NCI-H2081 (cell line): ENCODE measurements at places on chromosomes 6 and 20.

DNA sequence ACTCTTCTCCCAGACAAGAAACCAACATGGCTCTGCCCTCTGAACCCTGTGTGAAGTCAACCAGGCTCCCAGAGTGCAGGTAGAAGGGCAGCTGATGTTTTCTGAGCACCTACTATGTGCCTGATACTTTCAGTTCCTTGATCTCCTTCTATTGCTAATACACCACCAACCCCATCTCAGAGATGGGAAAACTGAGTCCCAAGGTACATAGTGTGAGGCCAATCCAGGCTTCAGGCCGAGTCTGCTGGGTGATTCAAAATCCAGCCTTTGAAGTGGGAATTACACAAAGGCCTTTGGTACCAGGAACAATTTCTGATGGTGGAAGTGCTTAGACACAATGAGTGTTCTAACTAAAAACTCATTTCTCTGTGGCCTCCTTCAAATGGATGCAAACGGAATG is 96.3 kb downstream of the NFATC2 start:
- DNase-seq: no peak

DNA sequence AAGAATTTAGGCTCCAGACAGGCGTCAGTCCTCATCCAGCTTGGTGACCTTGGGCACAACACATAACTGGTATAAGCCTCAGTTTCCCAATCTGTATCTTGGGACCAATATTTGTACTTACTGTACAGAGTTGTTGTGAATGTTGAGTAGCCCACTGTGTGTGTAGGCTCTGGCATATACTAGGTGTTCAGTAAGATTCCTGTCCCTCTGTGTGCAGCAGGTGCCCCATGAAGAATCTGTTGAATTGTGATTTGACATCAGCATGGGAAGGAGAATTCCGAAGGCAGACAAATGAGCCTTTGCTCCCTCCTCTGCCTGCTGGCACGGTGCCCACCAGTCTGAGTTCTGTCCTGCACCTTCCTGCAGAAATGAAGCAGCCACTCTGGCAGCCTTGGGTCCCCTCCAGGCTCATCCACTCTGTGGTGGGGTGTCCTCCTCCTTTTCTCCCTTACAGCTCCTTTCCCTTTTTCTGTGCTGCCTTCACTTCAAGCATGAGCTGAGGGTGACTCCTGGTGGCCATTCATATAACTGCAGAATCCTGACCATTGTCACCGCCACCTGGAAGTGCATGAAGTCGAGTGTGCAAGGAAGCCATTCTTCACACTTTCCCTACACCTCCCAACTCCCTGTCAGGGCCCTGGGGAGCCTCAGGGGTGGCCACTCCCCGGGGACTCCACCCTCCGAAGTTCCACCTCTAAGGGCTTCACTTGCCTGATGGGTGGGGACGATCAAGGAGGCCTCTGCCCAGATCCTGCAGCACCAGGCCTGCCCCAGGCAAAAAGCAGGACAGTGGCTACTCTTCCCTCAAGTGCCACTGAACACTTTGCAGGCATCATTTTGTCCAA is 48.2 kb downstream of the MRPL14 start:
- DNase-seq: no peak

- no peak for DNase-seq
Measured at GRCh38 chr6:42136508-42137193, 5.8 kb downstream of the C6orf132 start.

GRCh38 chr20:60268491-60268890 is 310.3 kb downstream of the CDH26 start:
- no peak for DNase-seq

GRCh38 chr6:152404936-152405595 is 232.1 kb downstream of the SYNE1 start:
- no peak for DNase-seq

- DNase-seq: no peak
Measured at GRCh38 chr20:63342561-63343459, 18.3 kb downstream of the CHRNA4 start.

GRCh38 chr6:101758368-101758767 is 364.9 kb downstream of the GRIK2 start:
- no peak for DNase-seq

DNA sequence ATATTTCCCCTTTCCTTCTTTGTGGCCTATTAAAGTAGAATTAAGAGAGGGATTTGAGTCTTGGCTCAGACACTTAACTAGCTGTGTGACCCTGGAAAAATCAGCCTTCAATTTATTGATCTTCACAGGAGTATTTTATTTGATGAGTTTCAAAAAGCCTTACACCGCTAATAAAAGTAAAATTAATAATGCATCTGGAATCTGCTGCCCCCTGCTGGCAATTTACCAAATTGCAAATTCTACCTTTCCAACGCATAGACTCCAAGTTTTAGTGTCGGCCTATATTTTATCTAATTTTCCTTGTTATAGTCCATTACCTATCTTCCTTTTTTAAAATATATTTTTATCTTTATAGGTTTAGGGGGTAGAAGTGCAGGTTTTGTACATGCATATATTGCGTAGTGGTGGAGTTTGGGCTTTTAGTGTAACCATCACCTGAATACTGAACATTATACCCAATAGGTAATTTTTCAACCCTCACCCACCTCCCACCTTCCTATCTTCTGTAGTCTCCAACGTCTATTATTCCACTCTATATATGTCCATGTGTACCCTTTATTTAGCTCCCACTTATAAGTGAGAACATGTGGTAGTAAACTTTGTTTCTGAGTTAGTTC is 46.3 kb downstream of the GOPC start:
- no peak for DNase-seq

DNA sequence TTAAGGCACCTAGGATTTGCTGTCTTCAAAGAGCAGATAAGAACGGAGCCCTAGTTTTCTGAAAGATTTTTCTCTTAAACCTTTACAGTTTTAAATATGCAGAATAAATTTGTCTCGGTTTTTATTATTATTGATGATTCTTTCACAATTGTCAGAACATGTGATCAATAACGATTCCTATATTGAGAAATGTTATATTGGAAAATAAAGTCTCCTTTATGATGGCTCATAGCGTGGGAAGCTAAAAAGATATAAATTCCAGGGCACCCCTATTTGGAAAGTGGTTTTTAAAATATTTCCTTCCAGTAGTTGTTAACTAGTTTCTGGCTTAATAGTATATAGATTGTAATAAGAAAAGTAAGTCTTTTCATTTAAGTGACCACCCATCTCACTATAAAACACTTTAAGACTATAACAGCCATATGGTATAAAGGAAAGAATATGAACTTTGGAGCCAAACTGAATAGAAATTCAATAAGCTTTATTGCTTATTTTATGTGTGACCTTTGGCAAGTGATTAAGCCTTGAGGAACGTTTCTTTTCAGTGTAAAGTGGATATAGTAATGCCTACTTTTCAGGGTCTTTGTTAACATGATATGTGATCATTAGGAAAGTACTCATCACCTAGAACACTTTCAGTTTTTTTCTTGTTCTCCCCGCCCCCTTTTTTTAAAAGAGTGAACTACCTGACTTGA is 369.6 kb downstream of the LAMA2 start:
- no peak for DNase-seq

- peak; percentile 8 for DNase-seq
Measured at GRCh38 chr6:166259296-166259977, 48.8 kb downstream of the PRR18 start.

- DNase-seq: no peak
Measured at GRCh38 chr6:151111670-151112069, 128.1 kb upstream of the AKAP12 start.

DNA sequence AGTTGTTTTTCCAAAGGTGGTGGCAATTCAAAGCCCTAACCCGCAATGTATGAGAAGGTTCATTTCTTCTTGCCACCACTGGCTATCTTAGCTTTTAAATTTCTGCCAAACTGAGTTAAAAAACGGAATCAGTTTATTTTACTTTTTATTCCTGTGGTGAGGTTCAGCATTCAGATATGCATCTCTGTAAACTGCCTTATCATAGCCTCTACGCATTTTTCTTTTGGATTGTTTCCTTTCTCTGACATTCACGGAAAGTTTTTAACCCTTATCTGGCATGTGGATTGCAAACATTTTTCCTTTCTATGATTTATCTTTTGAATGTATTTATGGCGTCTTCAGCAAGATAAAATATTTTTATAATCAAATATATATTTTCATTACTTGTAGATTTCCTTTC is 37.7 kb downstream of the AK9 start:
- no peak for DNase-seq

DNA sequence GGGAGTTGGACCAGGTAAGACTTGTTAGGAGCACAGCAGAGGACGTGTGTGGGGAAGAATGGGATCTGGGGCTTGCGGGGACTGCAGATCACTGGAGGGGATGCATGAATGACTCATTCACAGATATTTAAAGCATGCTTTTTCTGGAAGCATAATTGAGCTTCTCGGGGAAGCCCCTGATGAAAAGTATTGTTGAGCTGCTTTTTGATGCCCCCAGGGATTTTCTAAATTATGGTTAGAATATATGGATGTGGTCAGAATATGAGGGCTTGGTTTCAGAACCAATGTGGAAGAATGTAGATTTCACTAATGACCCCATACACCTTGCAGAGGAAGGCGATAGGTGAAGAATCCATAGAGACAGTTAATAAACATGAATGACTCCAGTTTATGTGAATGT is 36.1 kb downstream of the GMPR start:
- no peak for DNase-seq

DNA sequence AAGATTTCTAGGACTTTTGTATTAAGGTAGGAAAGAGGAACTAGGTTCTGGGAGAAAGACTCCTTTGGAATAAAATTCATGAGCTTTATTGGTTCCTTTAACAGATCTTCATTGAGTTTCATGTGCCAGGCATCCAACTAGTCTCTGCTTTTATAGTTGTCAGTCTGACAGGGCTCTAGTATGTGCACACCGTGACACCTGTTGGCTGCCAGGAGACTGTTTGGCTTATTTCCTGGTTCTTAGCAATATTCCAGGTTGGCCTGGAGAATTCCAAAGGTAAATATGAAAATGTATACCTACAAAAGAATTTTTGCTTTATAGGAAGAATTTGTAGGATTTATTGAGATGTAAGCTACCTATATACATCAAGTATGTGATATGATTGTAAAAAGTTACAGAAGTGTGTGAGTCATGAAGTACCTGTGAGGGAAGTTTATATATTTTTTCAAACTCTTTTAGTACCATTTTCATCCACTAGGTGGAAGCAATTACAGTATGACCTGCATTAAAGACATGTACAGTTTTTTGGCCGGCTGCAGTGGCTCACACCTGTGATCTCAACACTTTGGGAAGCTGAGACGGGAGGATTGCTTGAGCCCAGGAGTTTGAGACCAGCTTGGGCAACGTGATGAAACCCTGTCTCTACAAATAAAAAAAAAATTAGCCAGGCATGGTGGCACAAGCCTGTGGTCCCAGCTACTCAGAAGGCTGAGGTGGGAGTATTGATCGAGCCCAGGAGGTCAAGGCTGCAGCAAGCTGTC is 35.2 kb downstream of the NDUFAF5 start:
- DNase-seq: peak; percentile 57

DNA sequence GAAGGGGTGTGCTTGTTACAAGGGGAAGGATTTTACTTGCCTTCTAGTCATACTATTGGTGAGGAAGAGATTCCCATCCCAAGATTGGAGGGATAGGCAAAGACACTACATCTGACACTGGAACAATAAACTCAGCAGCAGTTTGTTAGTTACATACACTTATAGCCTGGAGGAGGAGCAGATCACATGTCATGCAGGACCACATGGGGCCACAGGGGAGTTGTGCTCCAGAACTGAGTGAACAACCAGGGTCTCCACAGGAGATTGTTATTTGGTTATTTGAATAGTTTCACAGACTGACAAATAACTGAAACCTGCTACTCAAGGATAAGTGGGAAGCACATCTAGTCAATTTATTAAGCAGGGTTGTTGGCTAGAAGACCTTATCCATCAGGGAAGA is 559.4 kb upstream of the MANEA start:
- DNase-seq: no peak

GRCh38 chr6:6678185-6678671 is 89.7 kb downstream of the LY86 start:
- DNase-seq: peak; percentile 28

GRCh38 chr20:52047811-52048764 is 143.5 kb downstream of the ZFP64 start:
- DNase-seq: no peak

GRCh38 chr6:119493980-119494379 is 144.4 kb upstream of the MAN1A1 start:
- peak; percentile 32 for DNase-seq

DNA sequence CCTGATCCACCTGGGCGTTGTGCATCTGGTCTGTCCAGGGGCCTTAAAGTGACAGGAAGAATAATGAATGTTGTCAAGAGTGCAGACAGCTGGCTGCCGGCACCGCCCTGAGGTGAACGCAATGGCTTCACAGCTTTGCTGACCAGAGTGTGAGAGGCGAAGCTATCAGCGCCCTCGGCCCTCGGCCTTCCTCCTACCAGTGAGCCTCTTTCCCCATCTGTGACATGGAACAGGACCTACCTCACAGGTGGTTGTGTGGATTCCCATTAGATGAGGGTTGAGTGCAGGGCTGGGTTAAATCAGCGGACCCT is 54.8 kb downstream of the CTCFL start:
- DNase-seq: no peak

GRCh38 chr6:3575166-3575565 is 118.3 kb upstream of the SLC22A23 start:
- DNase-seq: no peak

DNA sequence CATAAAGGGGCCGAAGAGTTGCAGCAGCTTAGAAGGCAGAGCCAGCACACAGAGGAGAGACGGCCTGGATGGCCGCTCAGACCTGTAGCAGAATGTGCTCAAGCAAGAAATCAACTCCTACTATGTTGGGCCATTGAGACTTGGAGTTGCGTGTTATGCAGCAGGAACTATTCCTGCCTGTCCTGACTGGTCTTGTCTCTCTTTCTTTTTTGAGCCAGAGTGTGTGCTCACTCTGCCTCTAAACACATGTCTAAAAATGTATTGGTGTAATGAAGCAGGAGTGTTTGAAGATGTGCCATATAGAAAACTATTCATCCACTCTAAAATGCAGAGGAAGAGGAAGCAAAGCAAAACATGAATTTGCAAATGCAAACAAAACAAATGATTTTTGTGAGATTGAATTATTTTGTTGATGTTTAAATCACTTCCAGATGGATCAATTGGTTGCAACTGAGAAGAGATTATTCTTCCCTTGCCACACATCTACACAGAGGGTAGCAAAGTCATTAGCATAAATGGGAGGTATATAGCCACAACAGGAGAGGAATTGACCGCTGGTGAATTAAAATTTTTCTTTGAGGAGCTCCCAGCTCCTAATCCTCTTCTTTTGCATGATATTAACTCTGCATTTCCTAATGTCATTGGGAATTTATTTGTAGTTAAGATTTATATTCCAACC is 20.4 kb upstream of the SYNJ2 start:
- no peak for DNase-seq

- DNase-seq: no peak
Measured at GRCh38 chr6:158205169-158205944, 37.2 kb downstream of the GTF2H5 start.

- DNase-seq: no peak
Measured at GRCh38 chr6:121408321-121408720, 27.1 kb upstream of the GJA1 start.
